NCI-H187 treated with DMSO at 0.1 percent for 48 hours (cell line): ENCODE measurements at places on chromosomes 5 and 9.

DNA sequence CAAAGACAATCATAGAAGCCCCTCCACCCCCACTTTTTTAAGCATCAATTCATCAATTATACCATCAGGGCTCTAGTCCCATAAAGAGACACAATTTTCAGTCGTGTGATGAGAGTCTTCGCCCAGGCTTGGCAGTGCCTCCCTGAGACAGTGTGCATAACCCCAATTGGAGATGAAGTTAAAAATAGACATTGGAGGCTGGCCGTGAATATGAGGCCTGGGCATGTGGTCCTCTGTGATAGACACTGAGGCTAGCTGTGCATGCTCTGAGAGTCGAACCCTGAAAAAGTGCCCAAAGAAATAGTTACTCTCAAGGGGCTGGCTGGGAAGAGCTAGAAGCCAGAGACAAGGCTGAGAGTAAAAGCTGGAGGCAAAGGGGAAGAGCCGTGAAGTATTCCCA, 248.6 kb upstream of the NR4A3 start:
- no peak for DNase-seq

DNA sequence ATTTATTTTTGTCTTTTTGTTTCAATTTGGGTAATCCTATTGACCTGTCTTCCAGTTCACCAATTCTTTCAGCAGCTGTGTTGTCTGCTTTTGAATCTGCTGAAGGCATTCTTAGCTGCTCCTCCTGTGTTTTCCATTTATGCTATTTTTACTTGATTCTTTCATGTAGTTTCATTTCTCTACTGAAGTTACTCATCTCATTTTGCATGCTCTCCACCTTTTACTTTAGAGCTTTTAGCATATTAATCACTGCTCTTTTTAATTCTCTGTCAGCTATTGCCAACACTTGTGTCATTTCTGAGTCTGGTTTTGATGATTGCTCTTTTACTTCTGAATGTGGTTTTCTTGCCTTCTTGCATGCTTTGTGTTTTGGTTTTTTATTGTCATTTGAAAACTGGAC, 496.0 kb upstream of the CLINT1 start:
- DNase-seq, result no peak

- no peak for DNase-seq
These were observed 576.2 kb upstream of the CLINT1 start for GRCh38 chr5:158435161-158435616.

DNA sequence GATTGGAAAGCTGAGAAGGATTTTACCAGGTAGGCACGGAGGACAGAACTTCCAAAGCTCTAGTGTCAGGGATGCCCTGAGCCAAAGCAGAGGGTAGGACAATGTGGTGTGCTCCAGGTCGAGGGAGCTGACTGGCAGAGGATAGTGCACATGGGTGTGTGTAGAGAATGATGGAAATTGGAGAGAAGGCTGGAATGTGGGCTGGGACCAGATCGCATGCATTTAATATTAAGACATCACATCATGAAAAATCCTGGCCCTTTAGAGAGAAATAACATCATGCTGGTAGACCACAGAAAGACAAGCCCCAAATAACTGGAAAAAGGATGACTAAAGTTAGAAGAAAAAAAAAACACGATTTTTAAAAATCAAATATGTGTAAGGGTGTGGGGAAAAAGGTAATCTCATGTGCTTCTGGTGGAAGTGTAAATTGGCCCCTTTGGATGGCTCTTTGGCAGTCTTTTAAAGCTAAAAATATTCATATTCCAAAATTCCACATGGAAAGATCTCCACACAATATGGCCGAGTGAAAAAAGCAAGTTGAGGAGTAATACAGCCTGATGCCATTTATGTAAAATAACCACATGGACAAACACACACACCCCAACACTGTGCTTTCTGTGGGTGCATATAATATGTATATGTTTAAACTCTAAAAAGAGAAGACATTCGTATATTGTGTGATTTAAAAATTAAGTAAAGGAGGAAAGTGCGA, 67.0 kb upstream of the TGFBR1 start:
- no peak for DNase-seq

GRCh38 chr9:135073081-135073740, 14.3 kb upstream of the OLFM1 start:
- no peak for DNase-seq

GRCh38 chr9:91488341-91488740, 64.7 kb upstream of the NFIL3 start:
- DNase-seq, result no peak

GRCh38 chr5:59598547-59598874, 295.0 kb downstream of the PDE4D start:
- DNase-seq, result no peak

- DNase-seq, result no peak
These were observed 28.3 kb downstream of the ALG2 start for GRCh38 chr9:99193466-99193821.

GRCh38 chr5:168106008-168106761, 185.3 kb upstream of the WWC1 start:
- DNase-seq, result no peak

DNA sequence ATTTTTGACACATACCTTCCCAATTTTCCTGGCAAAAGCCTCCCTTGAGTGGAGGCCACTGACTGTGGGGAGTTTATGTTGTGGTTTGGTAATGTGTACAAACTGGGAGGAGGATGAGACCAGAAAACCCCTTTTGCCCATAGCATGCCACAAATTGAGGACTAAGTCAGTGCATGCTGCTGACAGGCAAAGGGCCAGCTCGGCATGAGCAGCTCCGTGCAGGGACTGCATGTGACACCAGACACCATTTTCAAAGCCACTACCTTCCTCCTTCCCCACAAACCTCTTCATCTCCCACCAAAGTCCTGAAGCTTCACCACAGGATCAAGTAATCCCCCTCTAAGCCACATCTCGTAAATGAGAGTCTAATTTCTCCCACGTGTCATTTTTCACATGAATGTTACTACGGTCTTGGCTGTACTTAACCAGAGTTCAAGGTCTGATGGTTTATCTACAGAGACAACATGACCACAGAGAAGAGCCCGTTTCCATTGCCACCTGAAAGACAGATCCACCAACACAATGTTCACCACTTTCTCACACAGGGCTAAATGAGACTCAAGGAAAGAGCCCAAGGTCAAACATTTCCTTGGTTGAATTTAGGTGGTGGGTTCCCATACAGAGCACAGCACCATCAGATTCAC, 106.5 kb downstream of the NFIB start:
- DNase-seq, result no peak

DNA sequence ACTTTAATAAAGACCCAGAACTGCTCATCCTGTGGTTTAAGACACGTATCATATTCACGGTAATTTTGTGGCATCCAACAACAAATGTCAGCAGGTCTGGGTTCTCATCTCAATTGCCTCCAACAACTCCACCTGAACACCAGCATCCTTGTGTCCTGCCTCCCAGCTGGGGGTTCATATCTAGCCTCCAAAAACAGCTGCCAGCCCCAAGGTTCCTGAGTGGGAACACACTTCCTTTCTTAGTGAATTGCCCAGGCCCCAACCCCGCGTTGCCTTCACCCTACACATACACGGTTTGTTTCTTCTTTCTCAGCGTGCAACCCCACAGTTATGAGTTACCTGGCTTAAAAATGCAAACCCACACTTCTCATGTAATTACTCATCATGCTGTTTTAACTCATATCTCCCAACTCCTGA, 77.9 kb downstream of the SEMA4D start:
- DNase-seq, result no peak

DNA sequence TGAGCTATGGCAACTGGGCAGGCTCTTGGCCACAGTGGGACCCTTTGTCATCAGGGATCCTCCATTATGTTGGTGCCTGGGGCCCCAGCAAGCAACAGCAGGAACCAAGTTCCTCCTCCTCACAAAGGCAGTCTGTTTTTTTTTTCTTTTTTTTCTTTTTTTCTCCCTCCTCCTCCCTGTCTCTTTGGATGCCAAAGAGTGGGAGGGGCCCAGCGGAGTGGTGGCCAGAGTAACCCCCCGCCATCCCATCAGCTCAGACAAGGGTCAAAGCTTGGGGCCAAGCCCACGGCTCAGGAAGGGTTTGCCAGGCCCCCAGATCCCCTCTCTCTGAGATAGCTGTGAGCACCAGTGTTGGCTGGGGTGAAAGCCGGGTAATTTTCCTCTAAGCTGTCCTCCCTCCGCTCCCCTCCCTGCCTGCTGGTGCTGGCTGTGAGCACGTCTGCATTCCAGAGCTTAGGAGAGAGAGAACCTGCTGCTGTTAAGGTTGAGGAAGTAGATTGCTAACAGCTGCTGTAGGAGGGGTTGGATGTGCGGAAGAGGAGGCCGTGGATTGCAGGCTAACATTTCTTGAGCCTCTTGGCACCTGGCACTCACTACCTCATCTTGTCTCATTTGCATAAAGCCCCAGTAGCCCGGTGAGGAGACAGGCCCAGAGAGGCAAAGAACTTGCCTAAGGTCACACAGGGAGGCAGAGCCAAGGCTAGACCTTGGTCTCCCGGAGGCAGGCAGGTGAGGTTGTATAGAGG, 21.2 kb downstream of the GSN start:
- no peak for DNase-seq

- no peak for DNase-seq
These were observed 102.9 kb downstream of the C9orf152 start for GRCh38 chr9:110105107-110105506.

DNA sequence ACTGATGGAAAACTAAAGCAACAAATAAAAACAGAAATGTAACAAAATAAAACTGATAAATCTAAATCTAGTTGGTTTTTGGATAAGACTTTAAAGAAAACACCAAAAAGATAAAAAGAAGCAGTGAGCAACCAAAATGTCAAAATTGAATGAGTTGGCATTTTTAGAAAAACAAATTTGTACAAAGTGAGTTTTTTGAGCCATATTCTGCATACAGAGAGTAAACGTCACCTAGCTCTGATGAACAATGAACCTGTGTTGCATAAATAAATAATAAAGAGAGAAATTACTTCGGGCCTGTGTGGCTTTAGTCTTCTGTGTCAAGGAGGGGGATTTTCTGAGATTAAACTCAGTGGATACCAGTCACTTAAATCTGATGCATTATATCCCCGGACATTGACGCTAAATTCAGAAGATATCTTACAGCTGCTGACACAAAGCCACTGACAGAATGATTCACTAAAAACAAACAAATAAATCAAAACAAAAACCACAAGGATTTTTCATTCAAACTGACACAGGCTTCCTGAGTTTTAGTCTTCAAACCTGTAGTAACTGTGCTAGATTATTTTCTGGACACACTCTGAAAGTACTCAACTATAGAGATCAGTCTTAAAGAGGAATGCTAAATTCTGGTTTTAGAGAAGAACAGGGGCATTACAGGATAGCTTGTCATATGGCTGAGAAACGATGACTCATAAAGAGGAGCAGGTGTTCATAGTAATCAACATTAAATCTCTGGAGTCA, 403.5 kb upstream of the ST8SIA4 start:
- DNase-seq, result no peak

DNA sequence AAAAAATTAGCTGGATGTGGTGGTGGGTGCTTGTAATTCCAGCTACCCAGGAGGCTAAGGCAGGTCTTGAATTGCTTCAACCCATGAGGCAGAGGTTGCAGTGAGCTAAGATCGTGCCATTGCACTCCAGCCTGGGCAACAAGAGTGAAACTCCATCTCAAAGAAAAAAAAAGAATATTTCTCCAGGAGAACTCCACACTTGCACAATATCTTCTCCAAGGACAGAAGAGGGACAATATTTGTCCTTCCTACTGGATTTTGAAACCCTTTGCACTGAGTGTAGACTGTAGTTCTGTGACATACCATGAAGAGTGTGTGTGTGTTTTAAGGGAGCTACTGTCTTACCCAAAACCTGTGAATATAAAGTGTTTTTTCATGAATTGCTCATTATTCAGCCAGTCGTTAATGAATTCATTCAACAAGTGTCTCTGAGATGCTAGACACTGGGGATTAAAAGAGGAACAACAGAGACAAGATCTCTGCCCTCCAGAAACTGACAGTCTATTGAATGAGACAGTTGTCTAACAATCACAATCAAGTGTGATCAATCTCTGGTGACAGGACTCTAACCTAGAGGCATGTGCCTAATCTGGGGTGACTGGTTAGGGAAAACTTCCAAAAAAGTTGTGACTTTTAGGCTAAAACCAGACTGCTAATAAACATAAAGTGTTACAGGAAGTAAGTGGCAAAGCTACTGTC, 9.8 kb upstream of the UBE2D2 start:
- no peak for DNase-seq

- DNase-seq, result no peak
These were observed 50.4 kb upstream of the APC start for GRCh38 chr5:112687306-112687705.

- DNase-seq, result no peak
These were observed 639.3 kb downstream of the BRINP1 start for GRCh38 chr9:118729981-118730380.

DNA sequence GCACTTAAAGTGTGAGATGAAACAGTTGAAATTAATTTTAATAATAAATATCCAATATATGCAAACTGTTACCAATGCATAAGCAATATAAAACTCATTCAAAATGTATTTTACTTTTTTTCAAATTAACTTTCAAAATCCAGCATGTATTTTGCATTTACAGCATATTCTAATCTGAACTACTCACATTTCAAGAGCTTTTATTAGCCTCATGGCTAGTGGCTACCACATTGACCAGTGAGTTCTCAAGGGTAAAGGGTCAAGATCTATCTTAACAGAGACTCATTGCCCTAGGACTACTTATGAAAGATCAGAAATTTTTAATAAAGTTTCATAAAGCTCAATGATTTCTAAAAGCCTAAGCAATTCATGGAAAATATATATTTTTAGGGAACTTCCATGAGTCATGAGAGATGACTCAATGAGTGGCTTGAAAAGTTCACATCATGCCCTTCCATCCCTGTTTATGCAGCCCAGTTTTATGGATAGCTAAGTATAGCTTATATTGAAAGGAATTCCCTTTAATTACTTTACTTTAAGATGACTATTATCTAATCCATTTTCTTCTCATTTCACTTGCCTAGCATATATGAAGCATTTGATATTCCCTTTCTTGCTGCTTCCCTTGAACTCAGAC, 608.6 kb downstream of the SLCO4C1 start:
- DNase-seq, result no peak

- no peak for DNase-seq
These were observed 1.5 kb upstream of the RFX3 start for GRCh38 chr9:3526997-3527940.

GRCh38 chr5:126658561-126658960, 57.8 kb downstream of the PHAX start:
- no peak for DNase-seq

DNA sequence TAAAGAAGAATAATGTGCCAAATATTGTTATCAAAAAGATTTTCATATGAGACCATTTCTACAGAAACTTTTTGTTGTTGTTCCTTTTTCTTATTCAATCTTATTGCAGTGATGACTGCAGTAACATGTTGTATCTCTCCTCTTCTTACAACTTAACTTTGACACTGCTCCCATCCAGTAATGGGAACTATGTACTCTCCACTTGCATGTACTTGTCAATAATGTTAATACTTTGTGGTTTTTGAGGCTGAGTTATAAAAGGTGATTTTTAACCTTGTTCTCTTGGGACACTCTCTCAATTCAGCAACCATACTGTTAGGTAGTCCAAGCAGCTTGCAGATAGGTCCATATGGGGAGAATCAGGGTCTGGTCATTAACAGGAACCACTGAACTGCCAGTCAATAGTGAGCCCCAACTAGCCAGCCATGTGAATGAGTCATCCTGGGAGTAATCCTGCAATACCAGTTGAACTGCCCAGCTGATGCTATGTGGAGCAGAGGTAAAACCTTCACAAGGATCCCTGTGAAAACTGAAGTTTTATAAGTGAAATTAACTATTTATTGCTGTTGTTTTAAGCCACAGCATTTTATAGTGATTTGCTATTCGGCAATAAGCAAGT, 199.6 kb upstream of the DAB2 start:
- DNase-seq, result no peak

GRCh38 chr5:103617913-103618312, 55.3 kb upstream of the NUDT12 start:
- DNase-seq, result no peak

GRCh38 chr9:132288361-132288760, 66.4 kb downstream of the SETX start:
- DNase-seq, result no peak
